ENCODE measurements at places on chromosomes 3 and 15.

- no peak for DNase-seq
Measured at GRCh38 chr3:151863611-151864010, 9.8 kb upstream of the SUCNR1 start.

- no peak for DNase-seq
Measured at GRCh38 chr15:92197746-92198145, 195.9 kb upstream of the ST8SIA2 start.

DNA sequence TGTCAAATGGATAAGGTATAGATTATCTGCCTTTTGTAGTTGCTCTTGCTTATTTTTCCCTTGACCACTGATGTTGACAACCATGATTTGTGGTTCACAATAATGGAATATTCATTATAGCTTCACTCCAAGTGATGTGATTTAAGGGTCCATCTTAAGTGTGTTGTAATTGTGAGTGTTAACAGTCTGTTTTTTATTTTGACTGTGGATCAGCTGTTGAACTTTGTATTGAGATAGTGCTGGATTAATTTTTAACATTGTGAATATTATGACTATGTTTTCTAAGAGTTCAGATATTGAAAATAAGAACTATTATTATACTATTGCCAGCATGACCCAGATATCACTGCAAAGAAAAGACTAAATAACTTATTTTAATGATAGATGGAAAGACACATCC lies 8.6 kb upstream of the GASK1A start:
- DNase-seq = no peak

DNA sequence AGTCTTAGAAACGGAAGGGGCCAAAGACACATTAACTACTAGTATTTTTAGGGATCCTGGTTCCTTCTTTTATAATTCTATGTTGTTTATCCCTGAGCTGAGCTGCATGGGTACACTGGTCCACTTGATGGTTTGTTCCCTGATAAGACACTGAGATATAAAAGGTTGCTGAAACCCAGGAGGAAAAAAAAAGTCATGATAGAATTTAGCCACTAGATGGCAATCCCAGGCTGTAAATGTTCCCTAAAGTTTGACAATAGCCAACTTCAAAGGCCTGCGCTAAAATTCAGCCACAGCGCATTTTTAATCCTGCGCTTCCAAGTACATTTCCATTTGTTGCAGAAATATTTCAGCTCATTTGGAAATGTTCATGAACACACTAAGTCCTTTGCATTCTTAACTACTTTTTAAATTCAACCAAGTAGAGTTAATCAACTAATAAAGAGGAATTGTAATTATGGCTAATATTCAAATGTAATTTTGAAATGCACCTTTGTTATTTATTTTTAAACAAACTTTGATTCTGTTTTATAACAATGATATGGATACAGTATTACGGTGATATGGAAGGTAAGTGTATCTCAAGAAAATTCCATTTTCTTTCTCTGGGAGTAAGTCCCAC lies 249.3 kb upstream of the FEZF2 start:
- DNase-seq = peak; percentile 20

DNA sequence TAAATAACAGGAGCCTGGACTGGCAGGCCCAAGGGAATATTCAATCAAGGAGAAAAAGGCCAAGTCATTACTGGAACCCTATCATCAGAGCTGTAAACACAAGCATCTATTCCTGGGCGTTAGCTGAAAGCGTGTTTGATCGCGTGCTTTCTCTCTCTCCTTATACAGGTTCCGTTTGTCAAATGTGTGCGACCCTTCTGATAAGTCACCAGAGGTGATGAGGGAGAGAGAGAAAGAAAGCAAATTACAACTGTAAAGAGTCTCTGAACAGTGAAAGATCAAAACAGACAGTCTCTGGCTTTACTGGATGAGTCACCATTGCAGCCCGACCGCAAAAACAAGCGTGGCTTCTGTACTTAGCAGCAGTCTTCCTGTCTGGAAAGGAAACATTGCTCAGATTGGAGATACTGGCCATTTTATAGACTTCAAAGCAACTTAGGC lies 39.5 kb upstream of the TPRG1 start:
- DNase-seq = no peak

DNA sequence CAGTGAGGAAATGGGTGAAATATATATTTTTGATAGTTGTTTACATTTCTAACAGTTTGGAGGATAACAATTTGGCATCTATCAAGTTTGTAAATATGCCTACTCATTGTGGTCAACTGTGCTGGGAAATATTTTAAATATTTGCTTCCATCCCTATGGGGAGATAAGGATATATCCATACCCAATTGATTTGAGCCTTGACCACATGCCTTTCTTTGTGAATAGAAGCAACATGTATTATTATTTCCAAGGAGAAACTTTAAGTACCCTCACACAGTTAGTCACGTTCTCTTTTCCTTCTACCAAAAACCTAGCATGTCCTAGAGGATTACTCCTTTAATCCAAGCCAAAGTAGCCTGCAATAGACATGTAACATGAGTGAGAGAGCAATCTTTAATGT lies 245.4 kb upstream of the CBLB start:
- no peak for DNase-seq

DNA sequence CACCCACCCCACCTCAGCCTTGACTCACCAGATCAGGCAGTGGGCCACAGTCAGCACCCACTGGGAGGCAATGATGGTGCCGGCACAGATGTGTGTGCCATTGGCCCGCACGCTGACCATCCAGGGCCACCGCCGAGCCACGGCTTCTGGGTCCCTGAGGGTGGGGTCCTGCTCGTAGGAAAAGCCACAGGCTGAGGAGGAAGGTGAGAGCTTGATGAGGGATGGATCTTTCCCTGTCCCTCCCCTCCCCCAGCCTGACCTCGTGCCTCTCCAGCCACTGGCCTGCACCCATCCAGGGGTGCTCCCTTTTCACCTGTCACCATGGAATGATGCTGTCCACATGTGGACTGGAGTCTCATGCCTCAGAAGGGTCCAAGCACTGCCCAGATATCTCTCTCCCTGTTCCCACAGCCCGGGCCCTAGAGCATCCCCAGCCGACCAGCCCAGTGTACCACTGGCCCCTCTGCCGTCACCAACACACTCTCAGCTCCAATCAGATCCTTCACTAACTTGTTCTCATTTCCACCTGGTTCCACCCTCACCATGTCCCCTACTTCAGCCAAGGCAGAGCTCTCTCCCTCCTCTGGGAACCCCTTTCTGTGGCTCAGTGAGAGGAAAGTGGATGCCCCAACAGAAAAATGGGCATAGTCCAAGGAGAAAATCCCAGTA lies 2.0 kb downstream of the PRSS50 start:
- DNase-seq = no peak

GRCh38 chr3:88991496-88991895 lies 115.9 kb upstream of the EPHA3 start:
- no peak for DNase-seq

GRCh38 chr15:41501191-41501917 lies 7.7 kb downstream of the ITPKA start:
- DNase-seq = no peak

- no peak for DNase-seq
Measured at GRCh38 chr3:43181202-43181821, 75.4 kb upstream of the POMGNT2 start.

GRCh38 chr15:90013503-90013937 lies 12.4 kb downstream of the ZNF710 start:
- no peak for DNase-seq

DNA sequence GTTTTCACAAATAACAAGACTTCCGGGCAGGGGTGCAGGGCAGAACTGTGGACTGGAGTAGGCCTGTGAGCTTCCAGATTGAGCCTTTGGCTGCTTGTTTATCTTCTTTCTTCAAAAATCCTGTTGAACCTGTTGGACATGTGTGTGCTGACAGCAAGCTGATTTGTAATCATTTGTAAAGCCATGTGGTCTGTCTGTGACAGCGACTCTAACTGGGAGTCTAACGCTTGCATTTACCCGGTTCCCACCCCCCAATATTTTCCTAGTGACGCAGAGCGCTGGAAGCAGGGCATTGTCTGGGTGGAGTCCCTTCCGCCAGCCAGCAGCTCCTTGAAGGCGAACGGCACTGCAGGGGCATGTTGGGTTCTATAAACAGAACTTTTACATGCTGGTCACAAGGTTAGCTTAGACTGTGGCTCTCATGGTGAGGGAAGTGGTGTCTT lies 85.7 kb upstream of the MYZAP start:
- no peak for DNase-seq

DNA sequence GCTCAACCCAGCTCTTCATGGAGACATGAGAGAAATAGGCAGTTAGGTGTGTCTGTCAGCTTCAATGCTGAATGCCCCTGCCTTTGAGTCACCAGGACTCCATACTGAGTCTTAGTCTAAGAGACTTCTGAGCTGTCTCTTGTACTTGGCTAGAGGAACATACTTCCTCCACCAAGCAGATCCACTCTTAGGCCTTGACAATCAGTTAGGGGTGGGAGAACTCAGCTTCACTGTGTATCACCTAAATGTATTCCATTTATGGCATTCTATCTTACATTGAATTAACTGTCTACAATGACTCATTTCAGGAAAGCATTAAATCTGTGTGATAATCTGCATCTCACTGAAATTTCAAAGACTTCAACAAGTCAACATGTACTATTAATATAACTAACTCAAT lies 66.0 kb downstream of the STAC start:
- DNase-seq = no peak

- no peak for DNase-seq
Measured at GRCh38 chr3:86995537-86995936, 4.6 kb upstream of the VGLL3 start.

- no peak for DNase-seq
Measured at GRCh38 chr3:9779721-9780457, 10.1 kb upstream of the CAMK1 start.

DNA sequence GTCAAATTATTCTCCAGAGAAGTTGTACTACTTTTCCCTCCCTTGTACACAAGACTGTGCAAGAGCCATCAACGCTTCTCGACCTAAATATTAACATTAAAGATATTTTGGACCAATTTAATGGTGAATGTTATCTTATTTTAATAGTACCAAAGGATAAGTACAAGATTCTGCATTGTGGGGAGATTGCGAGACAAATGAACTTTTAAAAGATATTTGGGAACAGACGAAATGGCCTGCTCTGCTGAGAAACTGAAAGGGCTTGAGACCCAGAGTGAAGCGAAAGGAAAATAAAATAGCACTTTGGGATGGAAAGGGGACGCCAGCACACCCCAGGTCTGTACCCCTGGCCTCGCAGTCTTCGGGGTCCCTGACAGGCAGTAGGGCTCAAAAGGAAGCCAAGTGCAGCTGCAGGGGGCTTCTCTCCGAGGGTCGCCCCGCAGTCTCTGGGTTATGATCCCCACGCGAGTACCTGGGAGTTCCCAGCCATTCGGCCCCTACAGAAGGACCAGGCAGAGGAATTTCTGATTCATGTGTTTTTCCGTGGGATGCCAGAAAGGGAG lies 97.6 kb upstream of the VGLL3 start:
- no peak for DNase-seq

GRCh38 chr15:74906067-74906449 lies 593 bp downstream of the FAM219B start:
- no peak for DNase-seq

DNA sequence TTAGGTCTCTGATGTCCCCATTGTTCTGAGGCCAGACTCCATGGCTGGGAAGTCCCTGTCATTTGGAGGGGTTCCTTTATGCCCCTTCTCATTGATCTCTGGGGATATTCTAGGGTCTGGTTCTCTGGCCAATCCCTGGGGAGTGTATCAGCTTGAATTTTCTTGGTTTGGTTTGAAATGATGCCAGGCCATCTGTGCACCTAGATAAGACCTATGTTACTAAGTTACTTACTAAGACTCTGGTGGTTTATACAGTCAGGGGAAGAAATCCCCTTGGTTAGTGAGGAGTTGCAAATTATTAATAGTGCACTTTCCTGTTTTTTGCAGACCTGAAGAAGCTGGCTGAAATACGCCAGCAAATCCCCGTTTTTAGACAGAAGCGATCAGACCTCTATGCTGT lies 20.3 kb downstream of the NIT2 start:
- no peak for DNase-seq

DNA sequence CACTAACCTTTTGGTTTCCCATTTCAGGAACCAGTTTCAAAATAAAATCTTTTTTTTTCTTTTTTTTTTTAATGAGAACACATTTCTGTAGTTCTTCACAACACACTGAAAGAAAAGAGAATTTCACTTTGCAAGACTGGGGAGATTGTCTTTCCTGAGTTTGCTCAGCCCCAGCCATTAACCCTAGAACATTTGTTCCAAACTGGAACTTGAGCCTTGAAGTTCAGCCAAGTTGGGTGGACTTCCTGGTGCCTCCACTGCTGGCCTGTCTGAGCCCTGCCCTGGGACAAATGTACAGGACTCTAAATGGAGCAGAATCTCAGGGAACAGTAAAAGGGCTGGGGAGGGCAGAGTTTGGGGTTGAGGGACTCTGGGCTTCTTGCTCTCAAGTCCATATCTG lies 196.4 kb upstream of the LPP start:
- no peak for DNase-seq

DNA sequence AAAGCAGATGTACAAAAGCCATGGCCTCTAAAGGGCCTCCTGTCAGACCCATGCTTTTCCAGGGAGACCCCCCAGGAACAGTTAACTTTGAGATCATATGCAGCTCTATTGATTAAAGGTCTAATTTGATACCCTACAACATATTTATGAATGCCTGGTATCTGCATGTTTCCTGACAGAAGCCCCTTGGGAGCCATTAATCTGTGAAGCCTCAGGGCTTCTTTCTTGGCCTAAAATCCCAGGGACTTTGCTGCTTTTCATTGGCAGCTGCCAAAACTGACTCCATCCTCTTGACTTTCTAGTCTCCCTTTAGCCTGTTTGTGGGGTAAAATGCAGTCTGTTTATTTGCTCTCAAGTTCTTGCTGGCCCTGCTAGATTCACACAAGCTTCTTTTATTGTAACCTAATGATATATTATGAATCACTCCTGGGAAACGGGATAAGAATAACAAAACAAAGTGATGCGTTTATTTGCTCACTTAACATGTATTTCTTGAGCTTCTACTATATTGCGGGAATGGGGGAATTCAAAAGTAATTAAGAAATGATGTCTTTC lies 257.0 kb downstream of the LSAMP start:
- no peak for DNase-seq

DNA sequence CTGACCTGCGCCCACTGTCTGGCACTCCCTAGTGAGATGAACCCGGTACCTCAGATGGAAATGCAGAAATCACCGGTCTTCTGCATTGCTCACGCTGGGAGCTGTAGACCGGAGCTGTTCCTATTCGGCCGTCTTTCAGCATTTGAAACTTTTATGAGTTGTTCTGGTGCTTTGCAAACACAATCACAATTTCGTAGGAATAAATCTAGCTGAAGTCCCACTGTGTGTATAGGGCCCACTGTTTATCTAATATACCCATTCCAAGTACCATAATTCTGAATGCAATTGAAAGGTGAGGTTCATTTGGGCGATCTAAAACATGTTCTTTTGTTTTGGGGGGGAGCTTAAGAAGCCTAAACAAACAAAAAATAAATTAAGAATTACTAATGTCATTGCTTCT lies 572.1 kb downstream of the FGF12 start:
- no peak for DNase-seq

- no peak for DNase-seq
Measured at GRCh38 chr15:90412356-90413194, 24.5 kb downstream of the IQGAP1 start.

DNA sequence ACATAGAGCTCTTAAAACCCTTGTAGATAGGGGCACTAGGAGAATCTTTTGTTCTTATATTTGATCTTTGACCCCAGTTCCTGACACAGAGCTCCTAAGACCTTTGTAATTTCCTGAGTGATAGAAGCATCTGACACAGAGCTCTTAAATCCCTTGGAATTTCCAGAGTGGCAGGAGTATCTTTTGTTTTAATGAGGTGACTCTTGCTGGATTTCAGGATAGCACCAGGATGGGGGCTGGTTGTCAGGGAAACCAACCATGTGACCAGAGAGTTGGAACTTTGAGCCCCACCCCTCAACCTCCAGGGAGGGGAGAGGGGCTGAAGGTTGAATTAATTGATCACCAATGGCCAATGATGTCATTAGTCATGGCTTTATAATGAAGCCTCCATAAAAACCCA lies 47.6 kb upstream of the ST8SIA2 start:
- no peak for DNase-seq
